ENCODE measurements at places on chromosomes 2 and 18.

GRCh38 chr2:230423851-230424458, 8.0 kb downstream of the SP100 start:
- DNase-seq: no peak

GRCh38 chr2:181431674-181432073, 25.5 kb upstream of the ITGA4 start:
- no peak for DNase-seq

DNA sequence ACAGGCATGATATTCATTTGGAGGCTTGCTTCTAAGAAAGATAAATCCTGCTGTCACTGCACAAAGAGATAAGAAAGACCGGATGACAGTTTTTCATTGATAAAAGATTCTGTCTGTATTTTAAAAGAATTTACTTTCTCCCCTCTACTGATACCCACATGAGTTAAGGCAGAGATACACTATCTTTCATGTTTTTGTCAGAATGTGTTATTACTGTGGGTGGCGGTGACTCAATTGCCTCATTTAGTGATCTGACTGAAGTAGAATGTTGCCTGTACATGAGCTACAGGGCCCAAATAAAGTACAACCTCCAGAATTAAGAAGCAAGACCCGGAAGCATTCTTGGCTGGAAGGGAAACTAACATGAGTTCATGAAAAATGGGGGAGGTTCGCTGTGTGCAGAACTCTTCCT, 480.0 kb downstream of the SLC4A3 start:
- no peak for DNase-seq

- no peak for DNase-seq
Measured at GRCh38 chr2:84897773-84898172, 7.7 kb upstream of the TMSB10 start.

DNA sequence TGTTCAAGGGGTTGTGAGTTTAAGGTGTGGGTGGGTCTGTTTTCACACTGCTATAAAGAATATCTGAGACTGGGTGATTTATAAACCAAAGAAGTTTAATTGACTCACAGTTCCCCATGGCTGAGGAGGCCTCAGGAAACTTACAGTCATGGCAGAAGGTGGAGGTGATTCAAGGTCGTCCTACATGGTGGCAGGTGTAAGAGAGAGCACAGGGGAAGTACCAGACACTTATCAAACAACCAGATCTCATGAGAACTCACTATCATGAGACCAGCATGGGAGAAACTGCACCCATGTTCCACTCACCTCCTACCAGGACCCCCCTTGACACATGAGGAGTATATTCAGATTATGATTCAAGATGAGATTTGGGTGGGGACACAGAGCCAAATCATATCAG, 38.0 kb downstream of the RHBDD1 start:
- peak; percentile 35 for DNase-seq

DNA sequence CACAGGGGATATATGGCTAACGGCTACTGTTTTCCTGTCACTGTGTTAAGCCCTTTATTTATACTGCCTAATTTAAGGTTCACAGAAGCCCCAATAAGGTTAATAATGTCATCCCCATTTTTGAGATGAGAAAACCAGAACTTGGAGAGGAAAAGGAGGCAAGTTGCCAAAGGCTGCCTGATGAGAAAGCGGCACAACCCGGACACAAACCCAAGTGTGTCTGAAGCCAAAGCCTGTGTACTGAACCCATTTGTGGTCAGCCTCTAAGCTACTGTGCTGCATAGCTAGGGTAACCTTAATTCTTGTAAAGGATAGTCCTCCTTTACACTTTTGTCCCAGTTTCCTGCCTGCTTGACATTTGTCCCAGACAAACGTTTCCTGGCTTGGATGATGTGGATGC, 954.7 kb upstream of the FANCL start:
- no peak for DNase-seq

DNA sequence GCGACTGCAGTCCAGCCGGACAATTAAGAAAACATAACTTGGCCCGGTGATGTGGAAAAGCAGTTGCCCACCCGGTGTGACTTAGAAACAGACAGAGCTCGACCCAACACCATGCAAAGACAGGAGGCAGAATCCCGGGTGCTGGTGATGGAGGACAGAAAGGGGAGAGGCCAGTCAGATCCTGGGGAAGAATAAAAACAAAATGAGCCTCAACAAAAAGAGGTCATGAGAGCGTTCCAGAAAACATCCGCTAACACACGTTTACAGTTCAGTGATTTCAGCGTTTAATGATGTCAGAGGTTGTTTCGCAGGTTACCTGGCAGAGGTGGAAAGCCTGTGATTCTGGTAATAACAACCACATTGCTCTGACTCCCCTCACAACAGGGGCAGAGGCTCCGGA, 111.9 kb downstream of the OSR1 start:
- DNase-seq: no peak

GRCh38 chr2:29249666-29250253, 134.5 kb downstream of the CLIP4 start:
- DNase-seq: no peak

DNA sequence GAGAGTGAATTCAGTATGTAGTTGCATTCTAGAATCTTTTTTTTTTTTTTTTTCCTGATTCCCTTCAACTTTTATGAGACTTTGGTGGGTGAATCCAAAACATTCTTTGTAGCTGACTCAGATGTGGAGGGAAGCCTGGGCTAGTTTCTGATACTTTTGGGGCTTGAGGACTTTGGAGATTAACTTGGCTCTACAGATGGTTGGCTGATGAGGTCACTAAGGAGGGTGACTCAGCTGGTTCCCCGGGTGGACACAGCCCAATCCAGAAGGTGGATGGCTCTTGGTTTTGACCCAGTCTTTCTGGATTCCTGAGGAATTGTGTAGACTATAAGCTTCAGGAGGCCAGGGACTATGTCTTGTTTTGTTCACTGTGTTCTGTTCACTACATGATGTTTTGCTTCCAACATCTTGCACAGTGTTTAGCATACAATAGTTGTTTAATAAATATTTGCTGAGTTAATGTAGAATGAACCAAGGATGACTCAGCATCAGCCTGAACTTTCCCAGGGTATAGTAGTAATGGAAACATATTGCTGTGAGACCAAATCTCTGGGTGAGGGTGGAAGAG, 30.5 kb downstream of the LAMA3 start:
- DNase-seq: no peak

GRCh38 chr18:63588909-63589308, 1.8 kb downstream of the SERPINB13 start:
- DNase-seq: no peak

DNA sequence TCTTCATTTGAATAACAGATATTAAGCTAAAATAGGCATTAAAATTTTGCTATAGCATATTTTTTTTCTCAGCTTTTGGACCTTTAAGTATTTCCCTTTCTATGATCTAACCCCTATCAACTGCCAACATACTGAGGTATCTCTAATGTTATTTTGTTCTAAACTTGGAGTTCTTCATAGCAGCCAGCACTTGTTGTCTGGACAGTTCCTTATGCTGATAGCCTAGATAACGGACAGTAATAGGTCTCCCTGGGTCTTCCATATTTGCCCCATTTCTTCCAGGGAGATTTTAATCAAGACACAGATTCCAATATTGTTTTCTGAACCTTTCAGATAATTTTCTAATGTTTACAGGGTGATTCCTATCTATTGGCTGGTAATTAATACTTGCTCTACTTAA, 475.8 kb upstream of the MAP2 start:
- no peak for DNase-seq

DNA sequence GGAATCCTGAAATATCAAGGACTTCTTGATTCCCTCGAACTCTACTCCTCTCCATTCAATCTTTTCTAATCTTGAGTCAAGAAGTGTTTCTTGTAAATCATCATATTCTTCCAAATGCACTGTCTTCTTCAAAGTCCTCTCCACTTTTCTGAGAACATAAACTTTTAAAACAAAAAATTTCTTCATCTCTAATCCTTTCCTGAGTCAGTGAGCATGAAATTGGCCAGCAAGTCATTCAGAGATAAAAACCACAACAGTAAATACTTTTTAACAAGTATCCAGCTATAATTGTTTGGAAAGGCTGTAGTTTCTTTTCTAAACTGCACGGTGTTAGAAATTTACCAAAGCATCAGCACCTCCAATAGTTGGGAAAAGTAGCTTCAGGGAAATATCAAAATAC, 312.6 kb upstream of the GALNT5 start:
- DNase-seq: no peak

DNA sequence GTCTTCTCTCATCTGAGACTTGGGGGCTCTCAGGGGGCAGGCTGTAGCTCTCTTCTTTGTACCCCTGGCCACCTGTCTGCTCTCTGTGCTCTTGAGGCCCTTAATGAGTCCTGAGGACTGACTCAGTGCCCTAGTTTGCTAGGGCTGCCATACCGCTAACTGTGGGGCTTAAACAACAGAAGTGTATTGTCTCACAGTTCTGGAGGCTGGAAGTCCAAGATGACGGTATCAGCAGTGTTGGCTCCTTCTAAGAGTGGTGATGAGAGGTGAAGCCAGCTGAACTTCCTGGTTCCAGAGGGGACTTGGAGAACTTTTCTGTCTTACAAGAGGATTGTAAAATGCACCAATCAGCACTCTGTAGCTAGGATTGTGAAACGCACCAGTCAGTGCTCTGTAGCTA, 67.0 kb downstream of the ACOXL start:
- no peak for DNase-seq

GRCh38 chr2:160063271-160063670, 856 bp upstream of the PLA2R1 start:
- no peak for DNase-seq

- DNase-seq: no peak
Measured at GRCh38 chr2:231890896-231891513, 35.2 kb downstream of the NPPC start.

GRCh38 chr2:171541202-171541887, 19.1 kb downstream of the CYBRD1 start:
- no peak for DNase-seq

DNA sequence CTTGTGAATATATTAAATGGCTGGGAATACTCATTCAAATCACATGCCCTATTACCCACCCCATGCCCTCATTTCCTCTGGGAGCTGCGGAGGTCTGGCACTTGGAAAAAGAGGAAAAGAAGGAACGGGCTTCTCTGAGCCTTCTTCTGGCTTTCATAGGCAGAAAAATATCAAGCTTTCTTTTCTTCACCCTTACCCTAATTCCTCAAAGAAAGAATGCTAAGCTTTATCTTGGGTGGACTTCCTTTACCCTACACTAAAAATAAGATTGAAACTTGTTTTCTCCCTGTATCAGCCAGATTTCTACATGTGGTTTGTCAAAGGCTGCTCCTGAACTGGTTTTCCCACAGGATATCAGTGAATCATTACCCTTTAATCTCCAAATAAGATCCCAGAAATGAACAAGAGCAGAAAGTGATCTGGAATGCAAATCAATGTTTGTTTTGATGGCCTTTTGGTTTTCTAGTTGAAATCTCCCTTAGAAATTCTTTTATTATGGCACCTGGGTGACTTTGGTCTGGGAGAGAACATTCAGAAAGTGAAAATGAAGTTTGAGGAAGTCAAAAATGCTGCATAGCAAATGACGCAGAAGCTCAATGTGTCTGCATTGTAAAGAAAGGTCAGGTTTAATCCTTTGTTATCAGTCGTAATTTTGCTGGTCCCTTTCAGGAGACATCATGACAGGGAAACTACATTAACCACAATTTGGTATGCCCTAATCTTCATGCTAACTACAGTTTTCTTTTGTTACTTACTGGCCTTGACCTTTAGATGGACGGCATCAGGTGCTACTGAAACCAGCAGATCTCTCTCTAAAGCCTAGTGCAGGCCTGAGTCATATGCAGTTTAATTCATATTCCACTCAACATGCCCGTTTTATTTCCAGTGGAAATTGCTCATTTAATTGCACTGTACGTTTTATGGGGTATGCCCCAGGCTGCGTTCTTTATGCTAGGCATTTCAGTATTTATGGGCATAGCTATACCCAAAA, 46.6 kb upstream of the HNRNPA3 start:
- no peak for DNase-seq

DNA sequence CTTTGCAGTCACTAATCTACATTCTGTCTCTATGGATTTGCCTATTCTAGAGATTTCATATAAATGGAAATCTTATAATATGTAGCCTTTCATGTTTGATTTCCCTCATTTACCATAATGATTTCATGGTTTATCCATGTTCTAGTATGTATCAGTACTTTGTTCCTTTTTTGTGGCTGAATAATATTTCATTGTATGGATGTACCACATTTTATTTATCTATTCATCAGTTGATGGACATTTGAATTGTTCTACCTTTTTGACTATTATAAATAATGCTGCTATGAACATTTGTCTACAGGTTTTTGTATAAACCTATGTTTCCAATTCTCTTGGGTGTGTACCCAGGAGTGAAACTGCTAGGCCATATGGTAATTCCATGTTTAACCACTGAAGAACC, 221.1 kb downstream of the ICOS start:
- no peak for DNase-seq

GRCh38 chr2:14231391-14231898, 401.1 kb upstream of the LRATD1 start:
- no peak for DNase-seq

DNA sequence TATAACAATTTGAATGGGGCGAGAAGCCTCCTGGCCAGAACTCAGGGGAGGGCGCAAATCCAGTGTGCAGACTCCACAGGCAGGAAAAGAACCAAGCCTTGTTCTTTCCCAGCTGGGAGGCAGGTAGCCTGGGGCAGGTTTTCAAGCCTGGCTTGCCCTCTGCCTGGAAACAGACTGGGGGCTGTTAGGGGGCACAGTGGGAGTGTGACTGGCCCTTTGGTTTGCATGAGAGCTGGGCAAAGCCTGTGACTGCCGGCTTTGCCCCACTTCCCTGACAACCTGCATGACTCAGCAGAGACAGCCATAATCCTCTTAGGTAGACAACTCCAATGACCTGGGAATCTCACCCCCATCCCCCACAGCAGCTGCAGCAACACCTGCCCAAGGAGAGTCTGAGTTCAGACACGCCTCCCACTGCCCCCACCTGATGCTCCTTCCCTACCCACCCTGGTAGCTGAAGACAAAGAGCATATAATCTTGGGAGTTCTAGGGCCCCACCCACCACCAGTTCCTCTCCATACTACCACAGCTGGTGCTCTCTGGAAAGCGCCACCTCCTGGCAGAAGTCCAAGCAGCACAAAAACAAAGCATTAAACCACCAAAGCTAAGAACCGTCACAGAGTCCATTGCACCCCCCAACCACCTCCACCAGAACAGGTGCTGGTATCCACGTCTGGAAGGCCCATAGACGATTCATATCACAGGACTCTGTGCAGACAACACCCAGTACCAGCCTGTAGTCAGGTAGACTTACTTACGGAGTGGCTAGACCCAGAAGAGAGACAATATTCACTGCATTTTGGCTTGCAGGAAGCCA, 402.5 kb downstream of the STK39 start:
- no peak for DNase-seq

GRCh38 chr2:236661061-236661761, 91.6 kb downstream of the ACKR3 start:
- DNase-seq: no peak

DNA sequence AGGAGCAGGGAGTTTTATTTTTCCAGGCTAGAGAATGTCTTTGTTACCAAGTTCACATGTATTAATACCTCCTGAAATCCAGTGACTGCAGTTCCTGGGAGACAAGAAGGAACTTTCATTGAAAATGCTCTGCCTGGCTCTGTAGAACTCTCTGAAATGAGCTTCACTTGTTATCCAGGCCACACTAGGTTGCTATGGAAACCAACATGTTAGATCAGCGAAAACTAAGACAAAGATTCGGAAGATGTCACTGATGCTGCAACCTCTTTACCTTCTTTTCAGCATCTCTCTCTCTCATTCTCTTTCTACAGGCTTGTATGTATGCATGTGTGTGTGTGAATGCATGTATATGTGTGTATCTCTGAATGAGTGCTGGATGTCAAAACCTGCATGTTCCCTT, 218.5 kb downstream of the TRIB2 start:
- no peak for DNase-seq

- no peak for DNase-seq
Measured at GRCh38 chr2:27804146-27804545, 32.6 kb downstream of the MRPL33 start.

Data from stimulated activated naive CD4-positive, alpha-beta T cell treated with Interleukin-2 at 50 U/mL for 16 hours (primary cell).